NCI-H774 (cell line): ENCODE measurements at places on chromosomes 1 and 21.

DNA sequence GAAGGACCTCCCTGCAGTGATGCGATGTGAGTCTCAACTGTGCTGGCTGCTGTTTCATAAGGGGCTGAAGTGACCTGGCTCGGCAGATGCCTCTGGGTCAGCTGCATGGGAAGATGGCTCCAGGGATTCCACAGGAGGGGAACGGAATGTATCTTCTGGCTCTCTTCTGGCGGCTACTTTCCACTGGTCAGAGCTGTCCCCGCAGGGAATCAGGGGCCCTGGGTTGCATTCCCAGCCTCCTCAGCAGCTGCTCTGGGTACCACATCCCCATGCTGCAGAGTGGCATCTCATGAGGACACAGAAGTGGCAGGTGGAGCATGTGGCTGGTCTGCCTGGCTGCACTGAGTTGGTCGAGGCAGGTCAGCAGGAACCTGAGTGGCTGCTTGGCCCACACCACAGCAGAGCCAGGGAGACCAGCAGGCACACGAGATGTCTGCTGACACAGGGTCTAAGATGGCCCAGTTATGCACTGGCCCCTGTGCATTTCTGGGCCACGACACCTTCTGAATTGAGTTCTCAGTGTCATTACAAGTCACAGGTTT lies 42.8 kb downstream of the POFUT2 start:
- DNase-seq: no peak

DNA sequence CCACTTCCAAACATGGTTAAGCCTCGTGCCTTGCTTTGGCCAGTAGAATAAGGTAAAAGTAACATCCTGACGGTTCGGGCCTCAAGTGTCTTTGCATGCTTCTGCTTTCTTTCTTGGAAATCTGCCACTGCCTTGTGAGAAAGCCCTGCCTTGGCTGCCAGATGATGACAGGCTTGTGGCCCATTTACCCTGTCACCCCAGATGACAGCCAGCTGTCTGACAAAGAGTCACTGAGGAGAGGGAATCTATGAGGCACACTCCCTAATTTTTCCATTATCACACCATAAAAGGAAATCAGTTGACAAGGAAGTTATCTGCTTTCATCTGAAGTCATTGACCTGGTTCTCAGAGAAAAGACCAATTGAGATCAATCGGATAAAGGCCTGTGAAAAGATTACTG lies 199.8 kb downstream of the USH2A start:
- no peak for DNase-seq

DNA sequence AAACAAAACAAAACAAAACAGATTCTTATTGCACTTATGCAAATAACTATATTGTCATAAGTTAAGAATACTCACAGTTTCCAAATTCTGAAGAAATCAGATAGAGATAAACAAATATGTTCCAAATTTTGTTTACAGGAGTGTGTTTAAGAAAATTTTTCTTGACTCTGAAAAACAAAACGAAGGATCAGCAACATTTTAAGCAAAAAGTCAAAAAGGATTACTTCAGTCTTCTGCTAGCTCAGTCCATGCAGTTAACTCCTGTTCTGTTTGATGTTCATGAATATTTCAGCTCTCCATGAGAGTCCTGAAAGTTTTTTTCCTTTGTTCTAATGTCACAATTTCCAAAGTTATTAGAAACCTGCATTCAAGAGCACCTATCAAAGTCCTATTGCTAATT lies 33.2 kb upstream of the KLF18 start:
- DNase-seq: no peak

- DNase-seq: no peak
Observed at GRCh38 chr1:92662048-92662447, 122.9 kb downstream of the EVI5 start.

- no peak for DNase-seq
Observed at GRCh38 chr1:45789601-45790000, 13.8 kb upstream of the MAST2 start.

- DNase-seq: no peak
Observed at GRCh38 chr1:20602851-20603450, 14.1 kb downstream of the CDA start.

GRCh38 chr1:176691251-176692228 lies 228.6 kb downstream of the PAPPA2 start:
- DNase-seq: peak; percentile 77

DNA sequence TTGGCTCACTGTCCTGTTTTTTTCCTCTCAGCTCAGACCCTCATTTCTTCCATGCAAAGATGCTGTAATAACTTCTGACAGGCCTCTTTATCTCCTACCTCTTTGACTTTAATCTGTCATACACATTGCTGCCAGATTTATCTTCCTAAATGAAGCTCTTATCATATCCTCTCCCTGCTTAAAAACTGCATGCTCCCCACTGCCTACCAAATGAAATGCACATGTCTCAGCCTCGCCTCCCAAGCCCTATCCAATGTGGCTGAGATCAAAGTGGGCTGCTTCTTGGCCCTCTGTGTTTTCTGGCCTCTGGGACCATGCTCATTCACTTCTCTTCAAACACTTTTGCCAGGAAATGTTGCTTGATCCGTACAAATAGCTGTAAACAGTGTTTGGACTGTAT lies 38.3 kb downstream of the IRF2BP2 start:
- no peak for DNase-seq

GRCh38 chr1:82230667-82231066 lies 429.9 kb downstream of the ADGRL2 start:
- DNase-seq: no peak

GRCh38 chr1:212566522-212567479 lies 41.8 kb upstream of the ATF3 start:
- DNase-seq: peak; percentile 62

DNA sequence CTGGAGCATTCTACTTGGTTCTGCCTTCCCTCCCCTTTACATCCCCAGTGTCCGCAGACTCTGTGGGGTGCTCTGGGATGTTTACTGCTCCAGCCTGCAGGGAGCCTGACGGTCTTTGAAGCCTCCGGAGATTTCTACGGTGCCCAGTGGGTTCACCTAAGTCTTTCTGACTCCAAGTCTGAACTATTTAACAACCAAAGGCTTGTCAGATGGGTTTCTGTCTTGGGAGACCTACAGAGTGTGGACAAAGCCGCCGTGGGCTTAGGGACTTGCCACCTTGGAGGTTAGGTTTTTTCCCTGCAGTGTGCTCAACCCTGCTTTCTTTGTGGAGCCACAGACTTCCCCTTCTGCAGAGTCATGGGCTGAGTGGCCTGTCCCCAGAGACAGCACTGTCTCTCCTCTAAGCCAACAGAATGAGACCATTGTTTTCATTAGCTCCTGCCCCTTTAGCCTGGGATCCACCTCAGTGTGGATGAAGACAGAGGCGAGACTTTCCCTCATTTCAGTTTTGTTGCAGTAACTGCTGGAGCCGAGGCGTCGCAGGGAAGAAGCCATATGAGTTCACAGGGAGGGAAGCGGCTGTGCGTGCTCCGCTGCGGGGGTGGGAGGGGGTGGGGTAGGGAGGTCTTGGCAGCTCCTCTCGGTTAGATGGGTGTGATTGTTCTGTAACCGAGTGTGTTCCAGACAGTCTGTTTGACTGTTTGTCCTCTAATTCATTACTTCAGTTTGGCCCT lies 120.7 kb downstream of the CNIH3 start:
- DNase-seq: no peak
